Progenitor cell of endocrine pancreas (in vitro differentiated cells): ENCODE measurements at places on chromosomes 11 and 22.

DNA sequence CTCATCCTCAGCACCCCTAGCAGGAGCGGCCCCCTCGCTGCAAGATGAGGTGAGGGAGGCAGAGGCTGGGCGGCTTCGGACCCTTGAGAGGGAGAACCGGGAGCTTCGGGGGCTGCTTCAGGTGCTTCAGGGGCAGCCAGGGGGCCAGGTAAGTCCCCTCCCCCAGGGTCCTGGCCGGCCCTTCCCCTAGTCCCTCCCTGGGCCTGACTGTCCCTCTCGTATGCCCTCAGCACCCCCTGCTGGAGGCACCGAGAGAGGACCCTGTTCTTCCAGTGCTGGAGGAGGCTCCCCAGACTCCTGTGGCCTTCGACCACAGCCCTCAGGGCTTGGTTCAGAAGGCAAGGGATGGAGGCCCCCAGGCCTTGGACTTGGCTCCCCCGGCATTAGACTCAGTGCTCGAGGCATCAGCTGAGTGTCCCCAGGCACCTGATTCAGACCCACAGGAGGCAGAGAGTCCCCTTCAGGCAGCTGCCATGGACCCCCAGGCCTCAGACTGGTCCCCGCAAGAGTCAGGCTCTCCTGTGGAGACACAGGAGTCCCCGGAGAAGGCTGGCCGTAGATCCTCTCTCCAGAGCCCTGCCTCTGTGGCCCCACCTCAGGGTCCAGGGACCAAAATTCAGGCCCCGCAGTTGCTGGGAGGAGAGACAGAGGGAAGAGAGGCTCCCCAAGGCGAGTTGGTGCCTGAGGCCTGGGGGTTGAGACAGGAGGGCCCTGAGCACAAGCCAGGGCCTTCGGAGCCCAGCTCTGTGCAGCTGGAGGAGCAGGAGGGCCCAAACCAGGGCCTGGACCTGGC is 4.0 kb downstream of the CCDC88B start:
- no peak for DNase-seq

- DNase-seq: no peak
These were observed 681.3 kb downstream of the NTM start for GRCh38 chr11:132051704-132052103.

GRCh38 chr22:23903328-23903971 is 9.3 kb downstream of the MIF start:
- DNase-seq: no peak

DNA sequence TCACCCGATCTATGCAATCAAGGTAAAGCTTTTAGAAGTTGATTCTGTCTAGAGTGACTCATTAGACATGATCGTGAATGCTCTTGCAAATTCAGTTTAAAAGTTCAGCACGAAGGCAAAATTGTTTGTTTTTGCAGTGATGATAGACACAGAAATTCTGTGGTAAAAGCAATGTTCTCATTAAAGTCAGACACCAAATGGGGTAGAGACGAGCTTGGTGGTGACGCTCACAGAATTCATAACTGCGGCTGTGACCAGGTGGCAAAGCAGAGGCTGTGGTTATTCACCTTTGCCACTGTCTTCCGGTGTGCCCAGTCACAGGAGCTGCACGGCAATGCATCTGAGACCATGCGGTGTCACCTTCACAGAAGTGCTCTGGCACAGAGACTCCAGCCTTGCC is 83.4 kb downstream of the WNT7B start:
- DNase-seq: no peak
